ENCODE measurements at places on chromosomes 13 and 19. TPM values are rescaled to one million over a fixed set of nuclear protein-coding genes. Genes with fewer than 3 reads are reported as not detected.

The MAG gene
- total RNA-seq: not detected

The BCAM gene
- 5.7 TPM for total RNA-seq

The FGF21 gene
- total RNA-seq: not detected

The FPR1 gene
- total RNA-seq: 4.5 TPM

The LGI4 gene
- 9.0 TPM for total RNA-seq

The SGCG gene
- total RNA-seq: 0.82 TPM

Data from frontal cortex (tissue), 4 donors.